ENCODE measurements at places on chromosomes 3 and 15. TPM values are rescaled to one million over a fixed set of nuclear protein-coding genes. Genes with fewer than 3 reads are reported as not detected.

Gene NISCH
- 115 TPM for polyA plus RNA-seq

Gene MESP1
- 0.90 TPM for polyA plus RNA-seq

- no peak for DNase-seq
Measured at GRCh38 chr3:127006781-127007436, 24.0 kb downstream of the PLXNA1 start.

Gene EPHA3
- polyA plus RNA-seq: 3.2 TPM

DNA sequence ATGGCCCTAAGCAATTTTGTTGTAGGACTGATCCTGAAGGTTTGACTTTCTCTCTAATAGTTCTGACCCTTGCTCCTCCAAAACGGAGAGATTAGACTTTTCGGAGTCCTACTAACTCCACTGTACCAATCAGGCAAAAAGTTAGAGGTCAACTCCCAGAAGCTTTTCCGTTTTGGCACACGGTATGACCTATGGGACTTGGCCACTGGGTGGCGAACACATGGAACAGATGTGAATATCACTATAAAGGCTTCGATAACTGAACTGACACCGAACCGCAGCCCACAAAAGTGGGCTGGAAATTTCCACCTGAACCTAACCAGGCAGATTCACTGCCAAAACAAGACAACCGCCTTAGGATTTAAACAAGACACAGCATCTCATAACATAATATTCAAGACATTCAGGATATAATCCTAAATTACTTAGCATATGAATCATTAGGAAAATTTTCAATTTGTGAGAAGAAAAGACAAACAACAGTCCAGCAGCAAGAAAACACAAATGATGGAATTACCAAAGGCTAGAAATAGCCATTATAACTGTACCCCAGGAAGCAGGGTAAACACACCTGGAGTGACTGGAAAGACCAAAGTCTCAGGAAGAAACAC is 12.2 kb upstream of the TM2D3 start:
- DNase-seq: no peak

Measured in renal cortex interstitium (tissue), 15 donors.